ENCODE measurements at places on chromosomes 1 and 21.

GRCh38 chr1:221190249-221190648 lies 311.0 kb downstream of the HLX start:
- H3K4me3 ChIP-seq = no peak overlapping the region
- H3K4me1 ChIP-seq = no peaks in the 10 kb centered on the region
- H3K36me3 ChIP-seq = no peaks in the 10 kb centered on the region
- H3K27me3 ChIP-seq = no peaks in the 10 kb centered on the region
- DNase-seq = no peak

DNA sequence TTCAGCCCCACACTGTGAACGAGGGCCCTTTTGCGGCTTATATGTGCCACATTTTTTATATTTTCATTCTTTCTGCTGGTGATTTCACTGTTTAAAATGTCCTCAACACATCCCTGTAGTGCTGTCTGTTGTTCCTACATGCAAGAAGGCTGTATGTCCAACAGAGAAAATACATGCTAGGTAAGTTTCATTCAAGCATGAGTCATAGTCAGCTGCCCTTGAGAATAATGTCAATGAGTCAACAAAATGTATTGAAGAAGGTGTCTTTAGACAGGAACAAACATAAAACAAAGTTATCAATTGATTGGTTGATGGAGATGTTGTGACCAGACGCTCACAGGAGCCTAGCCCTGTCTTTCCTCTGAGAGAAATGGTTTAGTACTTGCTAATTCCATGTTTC lies 553.4 kb downstream of the PLPP3 start:
- H3K27ac ChIP-seq = no peak overlapping the region
- no peak overlapping the region for H3K4me3 ChIP-seq
- no peak for DNase-seq
- H3K4me1 ChIP-seq = no peaks in the 10 kb centered on the region

DNA sequence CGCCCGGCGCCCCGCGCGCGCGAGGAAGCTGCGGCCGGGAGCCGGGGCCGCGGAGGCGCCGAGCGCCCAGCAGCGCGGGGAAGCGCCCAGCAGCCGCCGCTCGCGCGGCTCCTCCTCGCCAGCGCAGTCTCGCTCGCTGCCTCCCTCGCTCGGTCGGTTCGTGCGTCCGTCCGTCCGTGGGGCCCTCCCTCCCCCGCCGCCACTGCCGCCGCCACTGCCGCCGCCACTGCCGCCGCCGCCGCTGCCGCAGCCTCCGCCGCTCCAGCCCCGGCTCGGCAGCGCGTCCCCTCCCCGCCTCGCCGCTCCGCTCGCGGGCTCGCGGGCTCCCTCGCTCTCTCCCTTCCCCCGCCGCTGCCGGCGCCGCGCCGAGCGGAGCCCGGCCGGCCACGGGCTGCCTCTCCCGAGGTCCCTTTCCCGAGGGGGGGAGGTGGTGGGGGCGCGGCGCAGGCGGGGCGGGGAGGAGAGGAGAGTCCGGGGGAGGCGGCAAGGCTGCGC lies at the start of gene KCND3:
Gene KCND3 (minus strand): TSS at position 138 of the 495 bp plus-strand sequence.
- peak within 1 kb of the TSS; percentile 58 for H3K4me3 ChIP-seq
- peaks cover 30% of the 10 kb centered on the region for H3K4me1 ChIP-seq
- DNase-seq = peak; percentile 78
- H3K27ac ChIP-seq = peak within 1 kb of the TSS; percentile 37

- H3K27me3 ChIP-seq = no peaks in the 10 kb centered on the region
- no peak for DNase-seq
- no peak overlapping the region for H3K27ac ChIP-seq
- H3K4me3 ChIP-seq = no peak overlapping the region
- no peaks in the 10 kb centered on the region for H3K36me3 ChIP-seq
Observed at GRCh38 chr1:53306168-53306567, 21.7 kb downstream of the LRP8 start.

GRCh38 chr1:226424221-226425003 lies 16.5 kb upstream of the PARP1 start:
- H3K36me3 ChIP-seq = no peaks in the 10 kb centered on the region
- H3K4me1 ChIP-seq = no peaks in the 10 kb centered on the region
- H3K27me3 ChIP-seq = no peaks in the 10 kb centered on the region
- H3K4me3 ChIP-seq = no peak overlapping the region
- H3K27ac ChIP-seq = no peak overlapping the region
- no peak for DNase-seq

- H3K27me3 ChIP-seq = no peaks in the 10 kb centered on the region
- no peak for DNase-seq
- no peak overlapping the region for H3K4me3 ChIP-seq
- H3K4me1 ChIP-seq = no peaks in the 10 kb centered on the region
- no peak overlapping the region for H3K27ac ChIP-seq
Observed at GRCh38 chr1:187714470-187714869, 885.7 kb downstream of the PLA2G4A start.

- H3K27ac ChIP-seq = no peak overlapping the region
- no peak overlapping the region for H3K4me3 ChIP-seq
- no peak for DNase-seq
- H3K36me3 ChIP-seq = peaks cover 4% of the 10 kb centered on the region
- H3K4me1 ChIP-seq = no peaks in the 10 kb centered on the region
Observed at GRCh38 chr1:175933801-175934200, 190.4 kb upstream of the TNR start.
